ENCODE measurements at places on chromosomes 4 and X. TPM values are rescaled to one million over a fixed set of nuclear protein-coding genes. Genes with fewer than 3 reads are reported as not detected.

DNA sequence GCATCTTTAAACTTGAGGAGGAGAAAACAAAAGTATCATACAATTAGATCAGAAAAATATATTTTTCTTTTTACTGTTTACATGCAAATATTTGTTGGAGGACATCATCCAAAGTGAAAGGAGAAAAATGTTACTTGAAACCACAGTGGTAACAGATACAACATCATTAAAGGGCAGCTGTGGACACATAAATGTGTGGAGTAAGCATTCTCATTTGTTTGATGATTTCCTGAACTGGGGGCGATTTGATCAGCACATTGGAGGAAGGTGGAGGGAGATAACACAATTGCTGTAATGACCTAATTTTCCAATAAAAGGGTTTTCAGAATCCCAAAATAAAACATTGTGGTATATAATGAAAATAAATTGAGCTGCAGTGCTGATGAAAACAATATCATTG, 314.5 kb upstream of the HS3ST1 start:
- DNase-seq, result no peak

GRCh38 chr4:79552311-79552710, 144.3 kb upstream of the GK2 start:
- DNase-seq, result no peak

DNA sequence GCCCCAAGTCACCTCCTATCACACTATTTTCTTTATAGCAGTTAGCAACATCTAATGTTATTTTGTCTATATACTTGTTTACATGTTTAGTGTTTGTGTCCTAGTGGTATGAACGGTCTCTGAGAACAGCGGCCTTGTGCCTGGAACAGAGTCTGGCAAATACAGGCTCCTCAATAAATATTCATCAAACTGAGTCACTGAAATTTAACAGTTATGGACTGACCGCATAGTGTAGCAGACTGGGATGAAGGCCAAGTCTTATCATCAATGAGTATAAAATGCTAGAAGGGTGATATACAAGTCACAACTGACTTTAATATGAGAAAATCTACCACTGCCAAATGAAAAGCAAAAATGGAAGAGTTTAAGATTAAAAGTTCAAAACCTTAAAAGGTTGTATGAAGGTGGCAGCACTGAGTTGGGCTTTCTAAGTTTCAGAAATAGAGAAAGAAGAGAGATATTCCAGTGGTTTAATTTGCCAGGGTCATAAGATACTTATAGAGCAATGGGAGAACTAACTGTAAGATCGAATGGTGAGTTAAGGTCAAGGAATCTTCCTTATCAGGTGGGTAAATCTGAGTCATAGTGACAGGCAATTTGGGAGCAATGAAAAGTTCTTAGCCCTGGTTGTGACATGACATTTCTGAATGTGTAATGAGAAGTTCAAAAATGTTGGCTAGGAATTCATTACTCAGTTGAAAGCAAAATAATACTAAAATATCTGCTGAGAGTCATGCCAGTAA, 34.9 kb downstream of the ELOVL6 start:
- DNase-seq, result no peak

- DNase-seq, result no peak
Measured at GRCh38 chrX:94058728-94059382, 384.8 kb downstream of the FAM133A start.

- no peak for DNase-seq
Measured at GRCh38 chr4:150743564-150744342, 161.8 kb downstream of the MAB21L2 start.

GRCh38 chr4:183989461-183989860, 84.4 kb downstream of the STOX2 start:
- DNase-seq, result no peak

- no peak for DNase-seq
Measured at GRCh38 chrX:82589410-82589809, 918.7 kb upstream of the POU3F4 start.

DNA sequence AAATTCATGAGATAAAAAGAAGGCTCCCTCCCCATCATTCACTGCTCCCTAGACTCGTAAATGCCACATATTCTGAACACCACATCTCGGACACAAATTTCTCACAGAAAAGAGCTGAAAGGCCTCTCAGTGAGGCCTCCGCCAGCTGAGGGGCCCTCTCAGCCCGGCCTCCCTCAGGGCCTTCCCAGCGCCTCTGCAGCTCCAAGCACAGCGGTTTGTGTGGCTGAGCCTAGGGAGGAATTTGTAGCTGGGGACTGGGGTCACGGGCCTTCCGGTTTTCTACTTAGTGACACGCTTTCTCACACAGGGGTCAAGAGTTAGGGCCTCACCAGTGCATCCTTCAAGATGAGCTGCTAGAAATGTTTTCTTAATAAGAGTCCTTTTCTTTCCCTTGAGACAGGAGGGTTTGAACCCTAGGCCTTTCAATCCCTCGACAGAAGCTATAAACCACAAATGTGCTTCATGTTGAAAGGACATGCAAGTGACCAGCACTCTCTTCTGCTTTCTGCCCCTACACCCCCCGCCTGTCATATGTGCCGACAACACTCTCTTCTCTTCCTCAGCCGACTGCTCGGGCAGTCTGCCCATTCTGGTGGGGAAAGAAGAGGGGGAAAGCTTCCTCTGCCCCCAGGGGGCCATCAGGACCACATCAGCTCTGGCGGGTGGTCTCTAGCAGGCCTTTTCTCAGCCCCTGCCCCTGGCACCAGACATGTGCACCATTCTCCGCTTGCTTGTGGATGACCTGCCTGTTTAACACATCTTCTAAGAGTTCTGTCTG, 104.9 kb downstream of the CHIC2 start:
- peak; percentile 89 for DNase-seq

- no peak for DNase-seq
Measured at GRCh38 chrX:76202471-76202870, 29.6 kb downstream of the PBDC1 start.

GRCh38 chrX:107304141-107304540, 97.7 kb downstream of the DNAAF6 start:
- no peak for DNase-seq

DNA sequence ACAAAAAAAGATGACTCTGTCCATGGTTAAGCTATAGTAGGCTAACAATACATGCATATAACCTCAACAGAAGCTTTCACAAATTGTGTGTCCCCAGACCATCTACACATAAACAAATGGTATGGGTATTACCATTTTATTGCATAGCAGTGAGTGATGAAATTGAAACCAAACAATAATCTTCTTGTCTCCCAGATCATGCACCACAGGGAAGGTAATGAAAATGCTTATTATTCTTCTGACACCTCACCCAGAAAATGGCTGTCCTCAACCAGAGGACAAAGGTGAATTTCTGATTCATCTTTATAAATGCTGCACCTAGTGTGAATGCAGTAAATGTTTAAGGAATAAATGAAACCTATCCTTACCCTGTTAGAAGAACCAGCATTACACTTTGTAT, 8.0 kb downstream of the PRSS12 start:
- no peak for DNase-seq

- no peak for DNase-seq
Measured at GRCh38 chrX:39019056-39019455, 217.8 kb downstream of the MID1IP1 start.

GRCh38 chr4:47462799-47463234, 685 bp downstream of the COMMD8 start:
- no peak for DNase-seq

GRCh38 chrX:111868726-111869638, 7.0 kb upstream of the TRPC5OS start:
- no peak for DNase-seq

GRCh38 chrX:125101971-125102755, 217.5 kb upstream of the TEX13C start:
- no peak for DNase-seq

GRCh38 chrX:77628294-77629025, 157.6 kb downstream of the ATRX start:
- no peak for DNase-seq

PACRGL gene
- 22.1 TPM for total RNA-seq

MAGEB17 gene
- 1.7 TPM for total RNA-seq

TLL1 gene
- 8.9 TPM for total RNA-seq

UGT2B11 gene
- total RNA-seq, result not detected

SCML2 gene
- 1.7 TPM for total RNA-seq

PPP1R2C gene
- not detected for total RNA-seq

TLR1 gene
- 14.9 TPM for total RNA-seq

ETDA gene
- total RNA-seq, result not detected
